ENCODE measurements at places on chromosomes 7 and 10.

- DNase-seq = no peak
Observed at GRCh38 chr7:22860337-22860736, 37.7 kb upstream of the TOMM7 start.

DNA sequence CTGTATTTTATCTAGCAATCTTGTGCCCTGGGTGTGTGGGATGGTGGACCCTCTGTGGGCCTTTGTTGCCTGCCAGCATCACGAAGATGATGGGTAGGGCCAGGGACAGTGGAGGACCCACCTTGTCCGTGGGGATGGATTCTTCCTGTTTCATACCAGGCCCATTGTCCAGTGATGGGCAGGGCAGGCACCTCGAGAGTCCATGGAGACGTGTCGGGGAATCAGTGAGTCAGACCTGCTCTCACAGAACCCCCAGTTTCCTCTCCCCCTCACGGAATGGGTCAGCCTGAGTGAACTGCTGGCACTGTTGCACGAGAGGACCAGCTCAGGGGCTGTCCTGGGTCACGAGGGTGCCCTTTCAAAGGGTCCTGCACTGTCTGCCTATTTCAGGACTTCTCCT lies 401.2 kb downstream of the RPS24 start:
- no peak for DNase-seq

DNA sequence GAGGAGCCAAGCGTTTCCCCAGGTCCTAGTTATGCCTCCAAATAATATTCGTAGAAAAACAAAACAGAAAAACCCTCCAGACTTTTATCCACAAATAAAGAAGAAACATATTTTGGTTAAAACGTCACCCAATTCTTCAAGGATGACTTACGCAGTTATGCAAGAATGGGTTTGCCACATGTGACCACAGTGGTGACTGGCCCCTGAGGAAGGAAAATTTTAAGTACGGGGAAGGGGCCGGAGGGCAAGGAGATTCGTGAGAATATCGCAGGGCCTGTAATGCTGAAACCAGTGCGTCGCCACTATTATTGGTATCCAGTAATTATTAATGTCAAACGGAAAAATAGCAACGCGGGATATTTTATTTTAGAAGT lies 537 bp upstream of the MRPS24 start:
- DNase-seq = no peak

GRCh38 chr10:58576751-58577436 lies 64.2 kb downstream of the BICC1 start:
- DNase-seq = no peak

GRCh38 chr10:78811174-78811573 lies 257.6 kb upstream of the ZMIZ1 start:
- DNase-seq = no peak

- no peak for DNase-seq
Observed at GRCh38 chr7:157309988-157310668, 26.7 kb upstream of the DNAJB6 start.

- no peak for DNase-seq
Observed at GRCh38 chr10:108598831-108599230, 1324.5 kb downstream of the XPNPEP1 start.

DNA sequence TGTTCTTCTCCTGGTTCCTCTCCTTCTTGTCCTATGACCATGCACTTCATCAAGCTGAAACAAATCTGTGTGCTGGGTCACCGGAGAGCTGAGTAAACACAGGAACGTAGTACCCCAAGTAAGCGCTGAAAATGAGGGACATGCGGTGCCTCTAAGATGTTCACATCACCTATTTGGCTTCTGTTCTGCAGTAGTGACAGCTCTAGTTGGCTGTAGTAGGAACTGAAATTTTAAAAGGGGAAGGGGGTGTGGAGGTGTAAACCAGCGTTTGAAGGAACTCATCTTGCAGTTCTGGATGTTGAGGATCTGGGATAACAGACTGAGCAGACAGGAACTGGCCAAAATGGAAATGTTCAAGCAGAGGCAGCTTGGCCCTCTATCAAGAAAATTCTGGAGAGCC lies 85.2 kb downstream of the WNT2 start:
- no peak for DNase-seq

- no peak for DNase-seq
Observed at GRCh38 chr10:73803680-73804286, 7.6 kb downstream of the NDST2 start.

- no peak for DNase-seq
Observed at GRCh38 chr7:115191526-115191925, 269.6 kb downstream of the MDFIC start.

DNA sequence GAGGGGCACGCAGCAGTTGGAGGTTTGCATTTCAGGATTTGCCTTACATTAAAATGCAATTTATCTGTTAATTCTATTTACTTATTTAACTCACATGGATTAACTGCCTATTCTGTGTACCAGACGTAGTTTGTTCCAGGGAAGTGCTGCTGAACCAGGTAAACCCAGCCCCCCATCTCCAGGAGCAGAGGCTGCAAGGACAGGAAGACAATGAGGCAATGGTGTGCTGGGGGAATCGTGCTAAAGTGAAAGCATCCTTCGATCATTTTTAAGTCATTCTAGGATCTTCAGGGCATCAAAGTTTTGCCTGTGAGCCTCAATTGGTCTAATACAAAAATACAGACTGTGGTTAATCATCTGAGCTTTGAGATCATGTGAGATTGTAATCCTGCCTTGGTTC lies 166.4 kb downstream of the DNAJB6 start:
- DNase-seq = no peak

DNA sequence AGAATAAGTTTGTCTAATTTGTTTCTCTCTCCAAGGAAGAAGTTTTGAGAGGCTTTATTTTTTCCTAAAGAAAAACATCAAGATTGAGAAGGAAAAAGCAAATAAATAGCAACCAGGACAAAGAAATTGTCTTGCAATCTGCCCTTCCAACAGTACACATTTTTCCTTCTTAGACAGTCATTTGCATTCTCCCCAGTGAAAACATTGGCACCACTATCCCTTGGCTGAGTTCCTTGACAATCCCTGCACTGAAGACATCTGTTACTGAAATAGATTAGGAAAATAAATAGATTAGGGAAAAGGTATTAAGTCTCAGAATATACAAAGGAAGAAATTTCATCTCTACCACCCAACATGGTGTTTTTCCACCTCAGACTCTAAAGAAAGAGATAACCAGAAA lies 12.2 kb upstream of the TMEM243 start:
- DNase-seq = no peak

DNA sequence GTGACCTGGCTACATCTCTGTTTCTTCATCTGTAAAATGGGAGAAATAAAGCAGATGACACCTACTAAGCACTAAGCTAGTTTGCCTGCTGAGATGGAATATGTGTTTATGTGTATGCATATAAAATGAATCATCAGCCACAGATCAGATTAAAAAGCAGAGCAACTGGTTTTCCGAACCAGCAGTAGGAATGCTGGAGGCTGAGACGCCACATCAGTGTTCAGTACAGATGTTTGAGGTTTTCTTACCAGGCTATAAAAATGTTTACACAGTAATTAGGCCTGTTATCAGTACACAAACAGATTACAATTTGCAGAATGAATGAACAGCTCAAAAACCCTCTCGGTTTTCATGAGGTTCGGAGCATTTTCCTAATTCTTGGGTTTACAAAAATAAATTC lies 85.8 kb downstream of the CALN1 start:
- DNase-seq = no peak

DNA sequence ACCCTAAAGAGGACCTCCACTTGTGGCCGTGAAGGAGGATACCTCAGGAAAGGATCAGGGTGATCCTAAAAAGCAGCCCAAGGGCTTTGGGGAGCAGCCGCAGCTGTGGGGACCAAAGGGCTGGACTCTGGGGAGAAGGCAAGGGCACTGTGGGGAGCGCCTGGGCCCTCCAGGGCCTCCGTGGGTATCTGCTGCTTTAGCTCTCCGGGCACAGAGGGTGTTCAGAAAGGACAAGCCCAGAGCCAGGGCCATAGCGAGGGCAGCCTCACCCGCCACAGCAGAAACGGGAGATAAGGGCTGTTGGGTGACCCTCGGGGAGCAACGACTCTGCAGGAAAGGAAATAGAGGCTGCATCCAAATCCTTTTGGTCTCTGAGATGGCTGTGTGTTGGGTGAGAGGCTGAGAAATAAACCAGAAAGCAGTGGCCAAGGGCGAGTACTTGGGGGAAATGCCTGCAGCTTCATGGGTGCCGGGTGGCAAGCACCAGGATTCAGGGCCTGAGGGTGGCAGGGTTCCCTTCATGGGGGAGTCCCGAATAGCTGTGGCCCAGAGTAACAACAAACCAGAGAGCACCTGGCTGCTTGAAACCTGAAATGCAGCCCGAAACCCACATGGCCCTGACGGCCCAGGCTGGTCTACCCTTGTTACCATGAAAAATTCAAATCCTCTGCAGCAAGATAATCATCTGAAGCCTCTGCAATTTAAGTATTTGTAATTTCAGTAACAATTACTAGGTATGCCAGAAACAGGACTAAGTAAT lies 95.2 kb downstream of the VIPR2 start:
- DNase-seq = no peak

DNA sequence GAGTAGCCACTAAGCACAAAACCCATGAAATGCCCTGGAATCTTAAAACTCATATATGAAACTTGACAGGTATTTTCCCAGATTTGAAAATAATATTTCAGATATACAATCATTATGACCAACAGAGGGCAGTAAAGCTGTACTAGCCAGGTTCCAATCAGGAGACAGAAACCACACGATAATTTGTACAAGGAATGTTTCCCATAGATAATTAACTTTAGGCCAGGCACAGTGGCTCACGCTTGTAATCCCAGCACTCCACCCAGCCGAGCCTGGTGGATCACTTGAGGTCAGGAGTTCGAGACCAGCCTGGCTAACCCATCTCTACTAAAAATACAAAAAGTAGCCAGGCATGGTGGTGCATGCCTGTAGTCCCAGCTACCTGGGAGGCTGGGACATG lies 31.0 kb upstream of the NUB1 start:
- no peak for DNase-seq
